ENCODE measurements at places on chromosomes 2 and 18. TPM values are rescaled to one million over a fixed set of nuclear protein-coding genes. Genes with fewer than 3 reads are reported as not detected.

DNA sequence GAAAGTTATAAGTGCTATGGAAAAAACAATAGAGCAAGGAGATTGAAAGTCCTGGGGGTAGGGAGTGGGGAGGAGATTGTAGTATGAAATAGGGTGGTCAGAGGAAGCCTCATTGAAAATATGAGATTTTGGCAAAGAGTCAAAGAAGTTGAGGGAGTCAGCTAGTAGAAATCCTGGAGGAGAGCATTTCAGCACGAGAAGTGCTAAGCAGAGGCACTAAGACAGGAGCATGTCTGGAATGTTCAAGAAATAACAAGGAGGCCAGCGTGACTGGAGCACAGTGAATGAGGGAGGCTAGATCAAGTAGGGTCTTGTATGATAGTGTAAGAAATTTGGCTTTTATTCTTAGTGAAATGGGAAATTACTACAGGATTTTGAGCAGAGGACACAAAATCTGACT is 2.1 kb upstream of the TSPYL6 start:
- DNase-seq = no peak

GRCh38 chr2:204289066-204289465 is 256.2 kb upstream of the PARD3B start:
- no peak for DNase-seq

GRCh38 chr18:28712796-28713425 is 536.0 kb upstream of the CDH2 start:
- DNase-seq = no peak

DNA sequence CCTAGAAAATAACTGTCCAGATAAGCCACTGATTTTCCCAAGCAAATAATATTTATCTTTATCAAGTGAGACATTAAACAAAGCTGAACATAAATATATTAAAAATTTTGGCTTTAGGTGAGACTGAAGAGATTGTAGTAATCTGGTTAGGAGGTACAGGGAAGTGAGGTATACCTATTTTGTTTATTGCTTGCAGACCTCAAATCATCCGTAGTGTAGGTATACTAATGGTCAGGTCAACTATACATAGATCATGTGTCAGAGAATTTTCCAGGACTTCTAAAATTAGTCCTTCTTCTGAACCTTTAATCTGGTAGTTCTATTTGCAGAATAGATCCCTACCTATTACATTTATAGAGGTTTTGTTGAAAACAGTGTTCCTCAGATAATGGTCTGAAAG is 41.5 kb downstream of the SP140 start:
- no peak for DNase-seq

DNA sequence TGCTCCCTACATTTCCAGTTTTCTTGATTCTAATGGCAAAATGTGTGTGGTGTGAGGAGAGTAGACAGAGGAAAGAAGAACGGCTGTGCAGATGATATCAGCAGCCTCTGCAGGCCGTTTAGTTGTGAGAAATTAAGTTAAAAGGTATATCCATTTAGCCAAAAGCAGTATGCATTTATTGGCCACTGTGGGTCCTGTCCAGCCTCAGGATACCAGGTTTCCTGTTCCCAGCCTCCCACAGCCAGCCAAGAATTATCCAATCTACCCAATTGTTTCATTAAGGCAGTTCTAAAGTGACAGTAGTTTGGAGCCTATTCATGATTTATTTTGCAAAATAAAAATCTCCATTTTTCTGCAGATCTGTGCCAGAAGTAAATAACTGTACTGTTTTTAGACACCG is 107.5 kb downstream of the TMEM18 start:
- DNase-seq = no peak

GRCh38 chr2:38315707-38316333 is 61.3 kb downstream of the ATL2 start:
- DNase-seq = peak; percentile 48

Gene LBX2
- 0.09 TPM for total RNA-seq

Gene LOXL3
- 1.4 TPM for total RNA-seq

Gene AQP12A
- total RNA-seq = not detected

- no peak for DNase-seq
Measured at GRCh38 chr2:20223407-20224163, 1.3 kb downstream of the SDC1 start.

GRCh38 chr2:158091647-158092046 is 10.0 kb upstream of the UPP2 start:
- DNase-seq = no peak

DNA sequence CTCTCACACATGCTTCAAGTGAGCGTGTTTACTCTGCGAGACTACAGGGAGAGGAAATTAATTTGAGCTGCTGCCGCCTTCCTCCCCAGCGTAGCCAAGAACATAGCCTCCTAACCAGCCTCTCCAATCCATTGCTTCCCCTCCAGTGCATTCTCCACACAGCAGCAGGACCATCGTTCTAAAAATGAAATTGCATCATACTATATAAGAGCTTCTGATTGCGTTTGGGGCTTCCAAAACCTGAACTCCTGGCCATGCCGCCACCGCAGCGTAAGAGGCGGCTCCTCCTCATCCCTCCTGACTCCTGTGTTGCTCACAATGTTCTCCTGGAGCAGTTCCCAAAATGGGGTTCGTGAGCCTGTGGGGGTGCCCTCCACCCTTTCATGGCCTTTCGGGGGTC is 142.1 kb downstream of the MYT1L start:
- DNase-seq = no peak

- DNase-seq = no peak
Measured at GRCh38 chr2:205347899-205348298, 334.4 kb upstream of the NRP2 start.

- DNase-seq = no peak
Measured at GRCh38 chr2:216536734-216537210, 38.1 kb downstream of the RPL37A start.

DNA sequence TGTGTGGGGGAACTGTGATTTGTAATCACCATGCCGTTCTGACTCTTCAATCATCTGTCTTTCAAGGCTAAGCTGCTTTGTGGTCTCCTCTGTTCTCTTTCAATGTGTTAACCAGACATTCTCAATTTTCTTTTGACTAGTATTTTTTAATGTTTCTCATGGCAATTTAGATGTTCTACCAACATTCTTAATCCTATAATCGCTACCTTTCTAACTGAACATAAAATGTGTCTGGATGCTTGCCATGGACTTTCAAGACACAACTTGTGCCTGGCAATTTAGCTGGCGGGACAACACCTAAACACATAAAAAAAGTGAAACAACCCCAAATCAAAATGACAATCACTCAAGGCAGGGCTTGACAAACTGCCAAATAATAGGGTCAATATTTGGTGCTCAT is 135.0 kb upstream of the ACKR3 start:
- DNase-seq = no peak

GRCh38 chr2:100279586-100280534 is 42.4 kb downstream of the LONRF2 start:
- no peak for DNase-seq

Gene MAPK4
- 6.9 TPM for total RNA-seq

Gene VSNL1
- total RNA-seq = 0.47 TPM

All from thymus (tissue), 14 donors.